Stimulated activated CD4-positive, alpha-beta T cell treated with anti-CD3 and anti-CD28 coated beads, TNF-alpha, amount 100 ng/mL, for 48 hours (primary cell): ENCODE measurements at places on chromosomes 1 and 21.
A peak's percentile ranks its signal among the peaks of the same experiment; 100 is the strongest.

DNA sequence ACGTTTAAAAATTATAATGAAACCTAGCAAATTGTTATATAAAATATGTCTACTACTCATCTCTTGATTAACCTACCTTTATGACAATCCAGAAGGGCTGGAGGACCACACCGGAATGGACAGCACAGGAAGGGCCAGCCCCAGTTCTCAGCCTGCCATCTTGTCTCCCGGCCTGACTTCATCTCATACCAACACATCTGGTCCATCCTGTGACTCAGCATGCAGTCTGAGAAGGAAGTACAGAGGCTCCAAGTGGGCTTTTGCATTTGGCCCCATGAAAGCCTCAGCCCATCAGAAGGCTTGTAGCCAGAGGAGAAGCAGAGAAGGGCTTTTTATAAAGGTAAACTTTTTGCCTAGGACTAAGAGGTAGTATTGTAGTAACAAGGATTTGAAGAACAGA, 436.6 kb downstream of the MRPL39 start:
- DNase-seq = no peak

DNA sequence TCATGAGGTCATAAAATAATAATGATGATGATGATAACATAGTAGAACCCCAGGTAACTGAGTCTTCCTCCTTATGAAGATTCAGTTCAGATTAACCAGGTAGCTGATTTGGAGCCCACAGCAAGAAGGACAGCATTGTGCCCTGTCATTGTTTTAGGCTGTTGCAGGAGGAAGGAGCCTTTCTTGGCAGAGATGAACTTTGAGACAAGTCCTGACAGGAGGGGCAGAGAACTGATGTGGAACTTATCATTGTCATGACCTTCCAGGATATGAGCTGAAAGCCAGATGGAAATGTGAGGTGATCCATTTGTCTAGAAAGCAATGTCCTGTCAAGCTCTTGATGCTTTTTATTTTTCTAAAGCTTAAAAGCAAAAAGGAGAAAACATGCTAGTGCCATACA, 132.6 kb upstream of the COA6 start:
- no peak for DNase-seq

DNA sequence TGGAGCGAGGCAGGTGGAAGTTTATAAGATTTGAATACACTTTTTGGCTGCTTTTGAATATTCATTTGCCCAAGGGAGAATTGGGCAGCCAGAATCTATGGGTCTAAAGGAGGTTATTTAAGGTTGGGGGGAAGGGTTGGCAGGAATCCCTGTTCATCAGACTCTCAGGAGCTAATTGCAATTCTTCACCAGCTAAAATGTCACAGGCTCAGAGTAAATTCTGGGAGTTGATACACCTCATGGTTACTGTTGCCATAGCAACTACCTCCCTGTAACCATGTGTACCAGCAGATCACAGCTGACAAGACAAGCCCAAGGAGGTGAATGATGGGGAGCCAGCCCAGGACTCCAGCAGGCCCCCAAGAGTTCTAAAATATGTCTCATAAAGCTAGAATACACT, 75.5 kb downstream of the CAMK2N1 start:
- DNase-seq = no peak

DNA sequence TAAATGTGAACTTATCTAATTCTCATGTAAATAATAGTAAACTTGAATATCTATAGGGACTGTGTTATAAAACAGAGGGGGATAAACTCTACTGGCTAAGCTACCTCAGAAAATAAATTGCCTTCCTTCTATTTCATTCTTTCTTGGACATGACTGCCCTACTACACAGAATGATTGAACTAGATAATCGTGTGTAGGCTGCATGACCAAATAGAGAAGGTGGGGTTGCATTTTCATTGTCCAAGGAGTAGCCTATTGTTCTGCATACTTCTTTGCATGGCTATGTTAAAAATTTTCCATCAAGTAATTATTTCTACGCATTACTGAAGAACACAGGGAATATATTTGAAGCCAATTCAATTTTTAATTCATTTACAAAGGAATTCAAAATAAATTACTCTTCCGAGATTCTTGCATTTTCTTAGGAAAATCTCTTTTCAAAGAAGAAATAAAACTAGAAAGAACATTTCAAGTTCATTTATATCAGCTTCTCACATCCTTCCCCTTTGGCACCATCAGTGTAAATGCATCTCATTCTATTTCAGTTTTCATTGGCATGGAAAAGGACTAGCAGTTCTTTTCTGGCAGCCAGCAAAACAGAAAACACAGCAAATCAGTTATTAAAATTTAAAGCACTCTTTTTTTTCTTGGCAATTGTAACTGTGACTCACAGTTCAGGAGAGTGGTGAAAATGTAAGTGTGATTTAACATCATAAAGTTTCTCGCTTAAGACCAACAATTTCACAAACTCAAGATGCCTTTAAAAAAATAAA, 714.7 kb downstream of the NCAM2 start:
- DNase-seq = no peak

DNA sequence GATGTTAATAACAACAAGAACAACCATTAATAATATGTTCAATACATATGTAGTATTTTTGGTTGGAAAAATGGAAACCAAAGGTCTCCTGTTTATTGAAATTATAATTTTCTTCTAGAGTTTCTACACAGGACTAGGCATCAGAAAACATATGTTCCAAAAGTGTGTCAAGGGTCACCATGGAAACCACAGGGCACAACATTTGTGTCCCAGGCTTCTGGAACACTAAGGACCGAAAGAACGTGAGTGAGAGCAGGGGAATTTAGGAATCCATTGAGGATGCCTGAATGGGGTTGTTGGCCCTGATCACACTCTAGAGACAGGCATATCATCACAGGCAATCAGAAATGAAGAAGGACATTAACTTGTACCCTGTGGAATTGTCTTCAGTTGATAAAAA, 7.5 kb upstream of the CDC14A start:
- DNase-seq = no peak

DNA sequence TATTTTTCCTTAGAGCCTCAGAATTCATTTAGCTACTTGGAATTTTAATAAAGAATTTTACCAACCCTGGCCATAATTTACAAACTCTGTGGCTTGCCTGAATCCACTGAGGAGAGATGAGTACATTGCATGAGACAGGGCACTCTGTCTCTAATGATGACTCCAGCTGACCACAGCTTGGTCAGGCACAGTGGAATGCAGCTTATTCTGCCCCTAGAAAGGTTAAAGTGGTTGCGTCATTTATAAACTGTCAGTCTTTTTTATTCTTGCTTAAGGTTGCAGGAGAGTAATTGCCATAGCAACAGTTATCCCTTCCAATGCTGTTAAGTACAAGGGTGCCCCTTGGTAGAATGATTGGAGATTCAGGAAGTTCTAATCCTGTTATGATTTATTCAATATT, 28.3 kb downstream of the PDE4B start:
- no peak for DNase-seq

- DNase-seq = no peak
Measured at GRCh38 chr1:3530086-3530925, 75.8 kb downstream of the ARHGEF16 start.

DNA sequence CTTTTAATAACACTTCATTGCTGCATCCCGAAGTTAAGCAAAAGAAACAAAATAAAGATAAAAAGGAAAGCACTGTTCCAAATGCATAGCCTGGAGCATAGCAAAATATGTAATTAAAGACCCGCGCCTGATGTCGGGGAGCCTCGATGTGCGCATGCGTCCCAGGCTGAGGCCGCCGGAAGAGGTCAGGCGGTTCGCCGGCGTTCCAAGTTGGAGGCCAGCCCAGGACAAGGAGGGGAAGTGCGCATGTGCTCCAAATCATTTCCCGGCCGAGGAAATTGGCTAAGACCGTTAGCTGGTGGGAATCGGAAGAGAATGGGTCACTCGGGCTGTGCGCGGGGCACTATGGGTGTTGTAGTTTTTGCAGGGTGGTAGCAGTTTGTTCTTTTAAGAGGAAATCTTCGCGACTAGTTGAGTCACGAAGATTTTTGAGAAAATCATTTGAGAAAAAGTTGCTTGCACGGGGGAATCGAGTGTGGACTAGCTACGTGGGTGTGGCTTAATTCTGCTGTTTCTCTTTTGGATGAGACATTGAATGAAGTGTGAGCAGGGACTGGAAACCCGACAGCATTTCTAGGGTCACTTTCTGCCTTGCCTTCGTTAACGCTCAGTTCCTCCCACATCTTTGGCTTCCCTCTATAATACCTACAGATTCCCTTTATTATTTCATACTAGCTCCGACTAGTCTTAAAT, 31.0 kb upstream of the CD1D start:
- DNase-seq = peak; percentile 58

DNA sequence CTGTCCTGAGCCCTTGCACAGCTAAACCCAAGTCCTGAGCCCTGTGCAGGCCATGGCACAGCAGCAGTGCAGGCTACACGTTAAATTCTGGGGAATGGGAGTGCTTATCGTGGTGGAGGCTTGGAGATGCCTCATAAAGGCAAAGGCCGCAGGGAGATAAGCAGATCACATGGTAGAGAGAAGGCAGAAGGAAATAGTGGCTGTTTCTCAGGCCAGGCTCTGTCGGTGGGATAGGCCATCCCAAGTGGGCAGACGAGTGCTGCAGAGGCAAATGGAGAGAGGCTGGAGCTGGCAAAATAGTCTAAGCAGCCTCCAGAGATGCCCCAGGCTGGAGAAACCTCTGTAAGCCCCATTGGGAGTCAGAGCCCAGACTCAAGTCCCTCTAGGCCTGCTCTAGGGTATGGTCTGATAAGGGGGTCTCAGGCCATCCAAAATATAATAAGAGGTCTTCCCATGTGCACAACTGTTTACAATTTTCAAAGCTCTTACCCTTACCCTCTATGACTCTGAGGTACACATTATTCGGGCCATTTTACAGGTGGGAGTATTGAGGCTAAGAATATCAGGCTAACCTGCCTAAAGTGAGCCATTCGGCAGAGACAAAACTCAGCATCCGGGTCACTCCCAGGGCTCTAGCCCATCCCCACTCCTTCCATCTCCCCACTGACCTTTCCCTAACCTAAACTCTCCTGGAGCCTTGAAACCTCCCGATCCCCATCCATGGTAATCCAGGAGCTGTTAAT, 79.6 kb downstream of the NKAIN1 start:
- DNase-seq = no peak

- no peak for DNase-seq
Measured at GRCh38 chr1:219120624-219121544, 52.8 kb upstream of the LYPLAL1 start.

- DNase-seq = no peak
Measured at GRCh38 chr1:154971341-154971998, 923 bp upstream of the SHC1 start.

DNA sequence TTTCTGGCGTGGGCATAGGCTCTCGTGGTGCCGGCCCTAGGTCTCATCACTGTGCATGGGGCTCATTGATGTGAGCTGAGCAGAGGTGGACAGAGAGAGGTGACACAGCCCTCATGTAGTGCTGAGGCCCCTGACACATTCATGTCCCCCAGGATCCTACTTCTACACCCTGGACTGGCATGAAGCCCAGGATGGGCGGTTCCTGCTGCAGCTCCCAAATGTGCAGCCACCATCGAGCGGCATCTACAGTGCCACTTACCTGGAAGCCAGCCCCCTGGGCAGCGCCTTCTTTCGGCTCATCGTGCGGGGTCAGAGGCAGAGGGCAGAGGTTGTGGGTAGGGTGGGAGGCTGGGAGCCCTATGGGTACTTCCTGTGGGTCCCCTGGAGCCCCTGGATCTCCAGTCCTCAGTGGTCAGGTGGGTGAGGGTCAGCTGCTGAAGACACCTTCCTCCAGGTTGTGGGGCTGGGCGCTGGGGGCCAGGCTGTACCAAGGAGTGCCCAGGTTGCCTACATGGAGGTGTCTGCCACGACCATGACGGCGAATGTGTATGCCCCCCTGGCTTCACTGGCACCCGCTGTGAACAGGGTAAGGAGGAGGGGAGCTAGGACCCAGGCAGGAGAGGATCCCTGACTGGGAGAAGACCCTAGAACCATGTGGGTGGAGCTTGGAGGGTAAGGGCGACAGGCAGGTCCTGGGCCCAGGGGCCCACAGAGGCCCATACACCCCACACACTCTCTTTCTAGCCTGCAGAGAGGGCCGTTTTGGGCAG, 6.1 kb downstream of the TIE1 start:
- DNase-seq = no peak

DNA sequence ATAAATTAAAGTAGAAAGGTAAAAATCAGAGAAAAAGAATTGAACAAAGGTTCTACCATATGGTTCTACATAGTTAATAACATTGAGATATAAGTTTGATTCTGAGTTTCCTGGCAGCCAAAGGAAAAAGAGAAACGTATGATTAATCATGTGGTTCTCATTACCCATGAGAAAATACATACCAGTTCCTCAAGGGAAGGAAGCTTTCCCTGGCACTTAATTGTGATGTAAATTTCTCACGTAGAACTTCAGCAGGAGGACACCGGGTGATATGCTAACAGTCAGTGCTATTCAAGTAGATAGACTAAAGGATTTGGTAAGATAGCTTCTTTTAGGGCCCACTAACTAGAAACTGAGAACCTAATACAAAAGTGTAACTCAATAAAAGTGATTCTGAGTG, 218.5 kb downstream of the NFIA start:
- DNase-seq = no peak

DNA sequence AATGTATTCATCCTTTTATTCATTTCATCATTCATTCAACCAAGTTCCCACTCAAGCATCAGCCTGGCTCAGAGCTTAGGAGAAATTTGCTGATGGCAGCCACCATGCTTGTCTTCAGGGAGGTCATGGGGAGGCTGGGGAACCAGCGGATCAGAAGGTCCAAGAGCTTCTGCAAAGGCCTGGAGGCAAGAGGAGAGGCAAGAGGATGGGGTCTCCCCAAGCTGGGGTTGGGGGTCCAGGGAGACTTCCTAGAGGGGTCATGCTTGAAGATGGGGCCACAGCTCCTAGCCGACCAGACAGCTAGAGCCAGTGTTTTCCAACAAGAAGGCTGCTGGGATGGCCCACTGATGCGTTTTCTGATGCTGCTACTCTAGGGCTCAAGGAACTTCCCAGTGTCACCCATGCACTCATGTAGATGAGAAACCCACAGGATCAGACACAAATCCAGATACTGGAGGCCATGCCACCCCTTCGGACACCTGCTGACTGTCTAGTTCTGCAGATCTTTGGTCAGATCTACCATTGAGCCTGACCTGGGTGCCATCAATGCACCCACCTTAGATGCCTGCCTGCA, 315.2 kb downstream of the AJAP1 start:
- no peak for DNase-seq

DNA sequence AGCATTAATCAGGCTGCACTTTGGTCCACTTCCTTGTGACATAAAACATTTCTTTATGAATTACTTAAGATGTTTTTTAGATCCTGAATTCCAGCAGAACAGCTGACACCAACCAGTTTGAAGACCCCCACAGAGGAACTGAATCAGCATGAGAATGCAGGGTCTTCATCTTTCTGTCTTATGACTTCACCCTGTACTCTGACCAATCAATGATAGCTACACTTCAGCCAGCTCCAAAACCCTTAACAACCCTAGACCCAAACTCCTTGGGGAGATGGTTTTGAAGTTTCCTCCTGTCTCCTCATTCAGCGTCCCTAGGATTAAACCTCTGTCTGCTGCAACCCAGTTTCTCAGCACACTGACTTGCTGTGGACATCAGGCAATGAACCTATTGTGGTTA, 175.0 kb downstream of the CTH start:
- no peak for DNase-seq
